ENCODE measurements at places on chromosomes 4 and X.
A peak's percentile ranks its signal among the peaks of the same experiment; 100 is the strongest.

GRCh38 chr4:171929477-171929876 lies 116.3 kb downstream of the GALNTL6 start:
- H3K27me3 ChIP-seq, result no peaks in the 10 kb centered on the region
- H3K4me1 ChIP-seq, result no peaks in the 10 kb centered on the region
- no peak overlapping the region for H3K27ac ChIP-seq
- H3K4me3 ChIP-seq, result no peak overlapping the region
- no peak for DNase-seq
- no peaks in the 10 kb centered on the region for H3K36me3 ChIP-seq

- H3K4me3 ChIP-seq, result no peak overlapping the region
- H3K27me3 ChIP-seq, result no peaks in the 10 kb centered on the region
- peaks cover 11% of the 10 kb centered on the region for H3K4me1 ChIP-seq
- H3K27ac ChIP-seq, result no peak overlapping the region
Measured at GRCh38 chr4:729336-730315, 24.0 kb downstream of the PCGF3 start.

DNA sequence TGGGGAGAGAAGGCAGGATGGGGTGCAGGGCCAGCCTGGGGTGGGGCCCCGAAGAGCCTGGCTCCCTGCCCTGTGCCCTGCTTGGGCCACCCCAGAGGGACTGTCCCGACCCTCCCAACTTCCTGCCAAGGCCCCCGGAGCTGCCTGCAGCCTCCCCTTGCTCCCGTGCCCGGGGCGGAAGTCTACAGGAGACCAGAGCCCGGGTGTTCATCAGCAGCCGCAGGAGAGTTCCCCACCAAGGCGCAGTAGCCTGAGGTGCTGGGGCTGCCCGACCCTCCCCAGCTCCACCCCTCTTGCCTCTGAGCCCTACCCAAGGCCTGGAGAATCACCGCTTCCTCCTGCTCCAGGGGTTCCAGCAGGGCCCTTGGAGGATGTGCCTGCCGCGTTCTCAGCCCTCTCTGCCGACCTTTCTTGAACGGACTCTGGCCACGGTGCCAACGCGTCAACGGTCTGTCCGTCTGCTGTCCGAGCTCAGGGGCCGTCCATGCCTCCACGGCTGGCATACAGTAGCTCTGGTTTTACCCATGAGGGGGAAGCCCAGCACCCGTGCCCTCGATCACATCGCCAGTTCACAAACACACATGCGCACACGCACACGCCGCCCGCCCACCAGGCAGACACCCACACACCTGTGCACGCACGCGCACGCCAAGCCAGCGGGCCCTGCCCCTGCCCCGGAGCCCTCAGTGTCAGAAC lies 36.0 kb upstream of the SPON2 start:
- peaks cover 7% of the 10 kb centered on the region for H3K36me3 ChIP-seq
- no peak for DNase-seq
- H3K27me3 ChIP-seq, result peaks cover 5% of the 10 kb centered on the region
- no peak overlapping the region for H3K4me3 ChIP-seq
- H3K27ac ChIP-seq, result peak overlapping the region; percentile 65

DNA sequence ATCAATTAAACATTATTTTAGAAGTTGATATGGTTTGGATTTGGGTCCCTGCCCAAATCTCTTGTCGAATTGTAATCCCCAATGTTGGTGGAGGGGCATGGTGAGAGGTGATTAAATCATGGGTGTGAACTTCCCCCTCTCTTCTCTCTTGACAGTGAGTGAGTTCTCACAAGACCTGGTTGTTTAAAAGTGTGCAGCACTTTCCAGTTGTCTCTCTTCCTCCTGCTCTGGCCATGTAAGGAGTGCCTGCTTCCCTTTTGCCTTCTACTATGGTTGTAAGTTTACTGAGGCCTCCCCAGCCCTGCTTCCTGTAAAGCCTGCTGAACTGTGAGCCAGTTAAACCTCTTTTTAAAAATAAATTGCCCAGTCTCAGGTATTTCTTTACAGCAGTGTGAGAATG lies 141.4 kb downstream of the GALNTL6 start:
- no peak overlapping the region for H3K27ac ChIP-seq
- H3K36me3 ChIP-seq, result no peaks in the 10 kb centered on the region

- no peaks in the 10 kb centered on the region for H3K27me3 ChIP-seq
- H3K4me3 ChIP-seq, result no peak overlapping the region
- DNase-seq, result no peak
- H3K27ac ChIP-seq, result peak overlapping the region; percentile 34
Measured at GRCh38 chr4:150106886-150107285, 28.6 kb downstream of the DCLK2 start.

DNA sequence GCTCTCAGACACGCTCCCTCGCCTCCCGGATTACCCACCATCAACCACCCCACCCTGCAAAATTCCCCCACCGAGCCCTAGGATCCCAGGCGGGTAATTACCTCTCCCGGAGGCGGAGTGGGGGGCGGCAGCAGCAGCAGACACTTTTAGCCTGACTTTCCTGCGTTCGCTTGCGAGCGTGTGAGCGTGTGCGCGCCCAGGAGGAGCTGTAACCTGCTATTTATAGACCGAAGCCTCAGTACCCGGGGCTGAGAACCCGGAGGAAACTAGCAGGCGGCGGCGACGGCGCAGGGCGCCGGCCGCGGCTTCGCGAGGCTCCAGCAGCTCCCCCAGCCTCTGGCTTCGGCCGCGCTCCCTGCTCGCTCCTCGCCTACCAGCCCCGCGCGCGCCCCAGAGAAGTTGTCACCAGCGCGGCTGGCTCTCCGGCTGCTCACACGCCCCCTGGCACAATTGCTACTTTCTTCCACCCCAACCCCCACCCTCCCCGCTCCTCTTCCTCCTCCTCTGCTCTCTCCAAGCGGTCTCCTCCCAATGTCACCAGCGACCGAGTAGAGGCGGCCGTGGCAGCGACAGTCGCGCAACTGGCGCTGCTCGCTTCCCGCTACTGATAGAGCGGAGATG lies at the start of gene INPP4B:
INPP4B (minus strand) TSS at position 194 of the 621 bp plus-strand sequence.
- H3K27ac ChIP-seq, result peak within 1 kb of the TSS; percentile 81
- H3K36me3 ChIP-seq, result no peaks in the 10 kb centered on the region
- DNase-seq, result peak; percentile 57
- H3K4me3 ChIP-seq, result peak within 1 kb of the TSS; percentile 97
- no peaks in the 10 kb centered on the region for H3K27me3 ChIP-seq
- peaks cover 35% of the 10 kb centered on the region for H3K4me1 ChIP-seq

DNA sequence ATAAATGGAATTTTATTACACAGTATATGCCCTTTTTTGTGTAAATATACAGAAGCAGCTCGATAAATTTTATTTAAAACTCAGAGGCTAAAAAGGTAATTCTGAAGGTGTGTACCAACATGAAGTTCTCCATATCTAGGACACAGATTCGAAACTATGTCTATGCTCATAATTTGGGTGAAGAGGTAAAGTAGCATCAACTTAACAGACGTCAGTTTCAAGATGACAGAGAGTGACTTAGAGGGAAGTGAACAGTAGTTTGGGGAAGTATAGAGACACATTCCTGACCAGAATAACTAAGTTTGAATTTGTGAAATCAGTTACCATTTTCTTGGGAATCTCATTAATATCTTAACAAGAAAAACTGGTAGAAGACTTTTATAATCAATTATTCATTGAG lies 2493.3 kb downstream of the ARAP2 start:
- H3K4me3 ChIP-seq, result no peak overlapping the region
- no peaks in the 10 kb centered on the region for H3K36me3 ChIP-seq
- H3K4me1 ChIP-seq, result peaks cover 22% of the 10 kb centered on the region
- no peak for DNase-seq
- H3K27me3 ChIP-seq, result no peaks in the 10 kb centered on the region
- no peak overlapping the region for H3K27ac ChIP-seq

DNA sequence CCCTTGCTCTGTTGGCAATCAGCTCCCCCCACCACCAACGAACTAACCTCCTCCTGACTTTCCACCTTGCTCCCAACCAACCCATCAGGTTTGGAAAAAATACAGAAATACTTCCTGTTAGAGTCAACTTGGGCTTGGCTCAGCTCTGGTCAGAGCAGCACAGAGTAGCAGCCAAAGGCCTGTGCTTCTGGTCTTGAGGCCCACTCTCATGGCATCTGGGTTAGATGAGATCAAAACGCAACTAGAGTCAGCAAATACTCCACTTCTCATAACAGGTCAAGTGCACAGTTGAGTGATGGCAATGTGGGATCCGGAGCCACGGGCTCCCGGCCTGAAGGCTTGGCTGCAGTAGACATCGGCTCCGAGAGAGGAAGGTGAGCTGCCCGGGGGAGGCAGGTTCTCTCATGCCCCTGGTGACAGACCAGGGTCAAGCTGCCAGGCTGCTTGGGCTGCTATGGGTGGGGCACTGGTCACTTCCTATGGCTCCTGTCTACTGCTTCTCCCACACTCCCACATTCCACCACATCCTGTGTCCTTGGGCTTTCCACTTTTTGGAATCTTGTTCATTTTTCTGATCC lies 34.8 kb downstream of the ZNF185 start:
- no peaks in the 10 kb centered on the region for H3K36me3 ChIP-seq
- H3K4me3 ChIP-seq, result no peak overlapping the region
- no peak overlapping the region for H3K27ac ChIP-seq

DNA sequence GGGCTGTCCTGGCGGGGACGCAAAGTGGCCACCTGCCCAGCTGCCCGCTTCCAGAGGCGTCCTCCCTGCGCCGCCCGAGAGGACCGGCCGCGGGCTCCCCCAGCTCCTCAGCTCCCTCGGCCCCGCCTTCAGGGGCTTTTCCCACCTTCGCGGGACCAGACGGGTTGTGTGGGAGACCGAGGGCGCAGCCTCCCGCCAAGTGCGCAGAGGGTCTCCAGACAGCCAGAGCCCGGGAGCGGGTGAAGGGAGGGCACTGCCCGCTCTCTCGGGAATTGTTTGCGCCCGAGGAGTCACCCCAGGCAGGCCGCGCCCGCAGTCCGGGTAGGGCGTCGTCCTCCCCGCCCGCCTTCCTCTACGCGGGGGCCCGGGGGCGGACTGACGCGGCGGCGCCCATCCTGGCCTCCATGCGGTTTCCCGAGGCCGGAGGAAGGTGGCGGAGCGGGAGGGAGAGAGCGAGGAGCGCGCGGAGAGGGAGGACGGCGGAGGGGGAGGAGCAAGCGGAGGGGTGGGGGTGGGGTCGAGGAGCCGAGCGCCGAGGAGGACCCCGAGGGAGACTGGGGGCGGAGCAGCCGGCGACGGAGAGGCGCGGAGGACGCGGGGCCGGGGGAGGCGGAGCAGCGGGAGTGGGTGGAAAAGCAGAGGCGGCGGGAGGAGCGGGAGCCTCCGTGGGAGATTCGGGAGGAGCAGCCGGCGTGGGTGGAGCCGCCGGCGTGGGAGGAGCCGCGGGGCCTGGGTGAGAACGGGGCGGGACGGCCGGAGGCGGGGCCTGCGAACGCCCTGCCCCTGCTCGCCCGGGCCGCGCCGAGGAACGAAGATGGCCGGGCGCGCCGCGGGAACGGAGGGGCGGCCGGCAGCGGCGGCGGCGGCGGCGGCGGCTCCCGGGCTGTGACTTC lies 47.5 kb downstream of the CLDN34 start:
- DNase-seq, result peak; percentile 82
- peaks cover 4% of the 10 kb centered on the region for H3K27me3 ChIP-seq
- H3K36me3 ChIP-seq, result 0 out of 2 replicates have a peak, but pooled peaks cover 3% of the 10 kb centered on the region
- H3K4me1 ChIP-seq, result peaks cover 60% of the 10 kb centered on the region

DNA sequence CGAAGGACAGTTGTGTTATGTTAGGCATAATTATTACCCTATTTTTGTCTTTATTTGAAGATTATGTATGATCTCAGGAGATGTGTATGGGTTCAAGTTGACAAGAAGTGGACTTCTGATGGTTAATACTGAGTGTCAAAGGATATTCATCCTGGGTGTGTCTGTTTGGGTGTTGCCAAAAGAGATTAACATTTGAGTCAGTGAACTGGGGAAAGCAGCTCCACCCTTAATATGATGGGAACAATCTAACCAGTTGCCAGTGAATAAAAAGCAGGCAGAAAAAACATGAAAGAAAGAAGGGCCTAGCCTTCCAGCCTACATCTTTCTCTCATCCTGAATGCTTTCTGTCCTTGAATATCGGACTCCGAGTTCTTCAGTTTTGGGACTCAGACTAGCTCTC lies 332.6 kb downstream of the DTHD1 start:
- H3K4me1 ChIP-seq, result no peaks in the 10 kb centered on the region
- H3K27me3 ChIP-seq, result no peaks in the 10 kb centered on the region
- DNase-seq, result no peak
- H3K36me3 ChIP-seq, result no peaks in the 10 kb centered on the region
- H3K4me3 ChIP-seq, result no peak overlapping the region
- no peak overlapping the region for H3K27ac ChIP-seq

- no peak overlapping the region for H3K4me3 ChIP-seq
- no peak overlapping the region for H3K27ac ChIP-seq
- DNase-seq, result no peak
- no peaks in the 10 kb centered on the region for H3K36me3 ChIP-seq
- H3K4me1 ChIP-seq, result no peaks in the 10 kb centered on the region
Measured at GRCh38 chrX:151753313-151754046, 18.9 kb downstream of the CNGA2 start.

DNA sequence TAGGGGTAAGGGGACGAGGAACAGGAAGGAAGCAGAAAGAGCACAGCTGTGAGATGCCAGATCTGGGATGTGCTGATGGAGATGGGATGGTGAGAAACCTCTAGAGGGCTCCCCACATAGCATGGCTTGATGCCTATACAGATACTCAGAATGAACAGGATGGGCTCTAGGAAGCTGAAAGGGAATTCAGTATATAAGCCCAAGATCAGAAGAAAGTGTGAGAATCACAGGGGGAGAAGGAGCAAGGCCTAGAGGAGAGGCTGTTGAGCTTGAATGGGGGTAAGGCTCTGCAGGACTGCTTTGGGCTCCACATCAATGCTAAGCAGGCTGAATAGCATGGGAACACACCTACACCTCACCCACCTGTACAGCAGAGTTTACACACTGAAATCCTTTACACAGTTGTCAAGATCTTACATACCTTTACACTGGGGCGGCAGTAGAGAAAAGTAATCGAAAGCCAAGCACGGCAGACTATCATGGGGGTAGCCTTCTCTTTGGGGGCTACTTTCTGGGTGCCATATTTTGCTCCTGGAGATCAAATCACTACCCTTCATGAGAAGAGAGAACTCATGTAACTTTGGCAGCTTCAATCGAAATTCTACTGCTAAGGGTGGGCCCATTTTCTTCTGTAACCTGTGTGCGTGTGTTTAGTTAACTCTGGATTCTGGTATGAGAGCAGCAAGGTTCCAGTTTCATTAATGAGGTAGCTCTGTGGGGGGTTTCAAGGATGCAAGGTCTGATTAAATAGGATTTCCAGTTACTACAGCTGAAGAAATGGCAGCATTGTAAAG lies 30.6 kb downstream of the HOPX start:
- no peaks in the 10 kb centered on the region for H3K4me1 ChIP-seq
- H3K27me3 ChIP-seq, result peaks cover 52% of the 10 kb centered on the region
- no peak overlapping the region for H3K27ac ChIP-seq
- no peak for DNase-seq
- no peak overlapping the region for H3K4me3 ChIP-seq

DNA sequence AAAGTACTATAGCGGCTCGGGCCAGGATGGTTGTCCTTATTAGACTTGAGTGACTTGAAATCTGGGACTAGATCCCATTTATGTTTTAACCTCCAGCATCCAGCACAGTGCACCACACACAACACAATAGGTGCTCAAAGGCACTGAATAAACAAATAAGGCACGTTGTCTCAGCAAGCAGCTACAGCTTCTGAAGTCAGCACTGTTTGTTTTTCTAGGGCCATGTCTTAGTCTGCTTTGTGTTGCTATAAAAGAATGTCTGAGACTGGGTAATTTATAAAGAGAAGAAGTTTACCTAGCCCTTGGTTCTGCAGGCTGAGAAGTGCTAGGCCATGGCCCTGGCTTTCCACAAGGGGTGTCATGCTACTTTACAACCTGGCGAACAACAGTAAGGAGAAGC lies 102.1 kb upstream of the LNX1 start:
- H3K4me3 ChIP-seq, result no peak overlapping the region
- H3K27me3 ChIP-seq, result no peaks in the 10 kb centered on the region
- H3K27ac ChIP-seq, result no peak overlapping the region

- peaks cover 27% of the 10 kb centered on the region for H3K4me1 ChIP-seq
- H3K27me3 ChIP-seq, result peaks cover 39% of the 10 kb centered on the region
- no peak within 1 kb of the TSS for H3K27ac ChIP-seq
- no peak for DNase-seq
- H3K36me3 ChIP-seq, result no peaks in the 10 kb centered on the region
- H3K4me3 ChIP-seq, result peak within 1 kb of the TSS; percentile 81
Measured at GRCh38 chr4:121072224-121073003, at the start of gene NDNF. Gene NDNF, minus strand, starts transcription at chr4:121072535. Its CDS starts 26,698 bp downstream, at chr4:121045837.

Measured in HFFc6 (cell line).